ENCODE measurements at places on chromosomes 1 and 21.

DNA sequence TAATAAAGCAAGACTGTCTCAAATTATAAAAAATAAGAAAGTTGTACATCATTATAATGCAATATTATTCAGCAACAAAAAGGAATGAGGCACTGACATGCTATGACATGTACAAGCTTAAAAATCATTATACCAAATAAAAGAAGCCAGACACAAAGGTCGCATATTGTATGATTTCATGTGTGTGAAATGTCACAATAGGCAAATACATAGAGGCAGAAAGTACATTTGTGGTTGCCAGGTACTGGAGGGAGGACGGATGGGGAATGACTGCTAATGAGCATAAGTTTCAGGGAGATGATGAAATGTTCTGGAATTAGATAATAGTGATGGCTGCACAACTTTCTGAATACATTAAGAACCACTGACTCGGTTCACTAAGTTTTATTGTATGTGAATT lies 73.6 kb upstream of the NBPF3 start:
- no peak for DNase-seq

DNA sequence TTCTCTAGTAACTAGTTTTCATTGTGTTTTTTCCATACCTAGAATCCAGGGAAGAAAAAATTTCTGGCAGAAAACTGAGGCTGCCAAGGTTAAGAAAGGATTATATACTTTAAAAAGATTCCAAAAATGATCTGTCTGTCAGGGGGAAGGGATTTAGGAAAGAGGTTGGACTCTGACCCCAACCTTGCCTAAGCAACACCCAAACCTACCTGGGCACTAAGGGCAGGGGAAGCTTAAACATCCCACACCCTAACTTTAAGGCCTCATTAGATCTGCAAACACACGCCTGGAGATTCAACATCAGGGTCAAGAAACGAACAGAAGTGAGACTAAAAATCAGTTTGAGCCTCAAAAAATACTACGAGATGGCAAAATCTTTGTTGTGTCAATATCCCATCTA lies 19.4 kb downstream of the KDM5B start:
- DNase-seq, result no peak

GRCh38 chr1:212488436-212489283 lies 55.9 kb downstream of the NENF start:
- peak; percentile 85 for DNase-seq

DNA sequence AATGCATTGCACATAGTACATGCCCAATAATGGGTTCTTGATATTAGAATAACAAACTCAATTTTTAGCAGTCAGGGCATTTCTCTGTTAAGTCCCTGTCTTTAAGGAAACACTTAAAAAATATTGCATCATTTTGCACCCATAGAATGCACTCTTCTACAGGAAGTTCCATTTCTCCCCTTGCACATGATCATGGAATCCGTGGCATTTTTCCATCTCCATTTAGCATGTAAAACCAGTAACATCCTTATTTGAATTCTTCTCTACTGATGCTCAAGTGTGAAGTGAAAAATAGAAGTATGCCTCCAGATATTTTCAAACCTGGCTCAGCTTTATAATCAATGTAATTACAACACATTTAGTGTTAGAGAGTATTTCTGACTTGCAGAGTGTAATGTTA lies 192.8 kb downstream of the RWDD3 start:
- DNase-seq, result no peak

- peak; percentile 34 for DNase-seq
Measured at GRCh38 chr1:172719694-172720138, 60.8 kb downstream of the FASLG start.

GRCh38 chr1:244325056-244325758 lies 126.5 kb downstream of the ADSS2 start:
- DNase-seq, result no peak

DNA sequence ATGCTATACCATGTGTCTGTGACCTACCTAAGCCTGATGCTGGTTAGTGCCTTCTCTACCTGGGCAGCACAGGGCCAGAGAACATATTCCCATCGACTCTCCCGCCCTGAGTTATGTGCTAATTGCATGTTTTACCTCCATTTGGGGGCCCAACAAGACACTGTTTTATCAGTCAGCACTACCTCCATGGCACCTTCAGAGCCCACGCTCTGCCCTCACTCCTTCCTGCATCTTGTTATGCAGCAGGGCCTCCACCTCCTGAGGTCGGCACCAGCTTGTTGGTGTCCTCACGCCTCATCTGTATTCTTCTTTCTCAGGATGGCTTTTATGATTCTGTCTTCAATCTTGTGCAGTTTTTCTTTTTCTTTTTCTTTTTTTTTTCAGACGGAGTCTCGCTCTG lies 11.9 kb downstream of the WNT9A start:
- no peak for DNase-seq

DNA sequence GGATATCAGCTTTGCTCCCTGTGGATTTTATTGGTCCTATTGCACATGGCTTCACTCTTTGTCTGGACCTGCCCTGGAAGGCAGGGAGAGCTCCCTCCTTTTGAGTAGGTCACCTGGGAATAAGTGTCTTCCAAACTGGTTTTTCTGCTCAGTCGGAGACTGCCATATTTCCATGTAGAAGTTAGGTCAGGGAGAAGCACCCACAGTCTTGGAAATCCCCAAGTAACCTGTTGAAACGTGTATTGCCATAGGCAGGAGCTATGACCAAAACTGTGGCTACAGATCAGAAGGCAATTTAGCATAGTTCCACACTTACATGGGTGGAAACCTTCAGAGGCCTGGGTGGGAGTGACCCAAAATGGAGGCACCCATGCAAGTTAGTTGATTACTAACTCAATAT lies 3.5 kb upstream of the GNG12 start:
- DNase-seq, result no peak

DNA sequence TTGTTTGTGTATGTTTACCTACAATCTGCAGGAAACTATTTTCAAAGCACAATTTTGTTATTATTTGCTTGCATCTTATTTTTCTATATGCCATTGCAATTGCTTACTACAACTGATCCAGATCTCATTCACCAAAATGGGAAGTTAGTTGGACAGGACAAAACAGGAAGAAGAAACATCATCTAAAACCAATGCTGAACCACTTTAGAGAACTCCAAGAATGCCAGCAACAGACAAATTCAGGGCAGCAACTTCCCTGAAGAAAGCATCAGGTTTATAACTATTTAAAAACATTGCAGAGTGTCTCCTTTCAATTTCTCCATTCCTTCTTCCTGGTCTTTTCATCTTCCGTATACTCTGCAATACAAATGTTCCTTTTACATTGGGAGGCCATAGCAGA lies 82.4 kb upstream of the SMYD2 start:
- no peak for DNase-seq

DNA sequence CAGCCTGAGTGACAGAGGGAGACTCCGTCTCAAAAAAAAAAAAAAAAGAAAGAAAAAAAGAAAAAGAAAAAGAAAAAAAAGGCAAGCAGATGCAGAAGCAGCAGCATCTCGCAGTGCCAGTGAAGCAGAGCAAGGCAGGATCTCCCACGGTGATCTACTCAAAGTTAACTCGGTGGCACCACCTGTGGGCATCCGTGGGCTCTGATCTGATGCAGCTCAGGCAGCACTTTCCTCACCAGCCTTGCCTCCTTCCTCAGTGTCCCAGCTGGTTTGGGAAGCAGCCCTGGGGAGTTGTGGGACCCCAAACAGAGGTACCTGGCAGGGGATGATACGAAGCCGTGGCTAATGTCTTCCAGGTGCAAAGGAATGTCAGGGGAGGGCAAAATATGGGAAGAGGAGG lies 104.3 kb upstream of the KRTAP19-8 start:
- no peak for DNase-seq

- no peak for DNase-seq
Measured at GRCh38 chr1:162560303-162561036, 1.1 kb upstream of the UAP1 start.

GRCh38 chr1:169698976-169699375 lies 12.4 kb downstream of the SELL start:
- DNase-seq, result no peak

DNA sequence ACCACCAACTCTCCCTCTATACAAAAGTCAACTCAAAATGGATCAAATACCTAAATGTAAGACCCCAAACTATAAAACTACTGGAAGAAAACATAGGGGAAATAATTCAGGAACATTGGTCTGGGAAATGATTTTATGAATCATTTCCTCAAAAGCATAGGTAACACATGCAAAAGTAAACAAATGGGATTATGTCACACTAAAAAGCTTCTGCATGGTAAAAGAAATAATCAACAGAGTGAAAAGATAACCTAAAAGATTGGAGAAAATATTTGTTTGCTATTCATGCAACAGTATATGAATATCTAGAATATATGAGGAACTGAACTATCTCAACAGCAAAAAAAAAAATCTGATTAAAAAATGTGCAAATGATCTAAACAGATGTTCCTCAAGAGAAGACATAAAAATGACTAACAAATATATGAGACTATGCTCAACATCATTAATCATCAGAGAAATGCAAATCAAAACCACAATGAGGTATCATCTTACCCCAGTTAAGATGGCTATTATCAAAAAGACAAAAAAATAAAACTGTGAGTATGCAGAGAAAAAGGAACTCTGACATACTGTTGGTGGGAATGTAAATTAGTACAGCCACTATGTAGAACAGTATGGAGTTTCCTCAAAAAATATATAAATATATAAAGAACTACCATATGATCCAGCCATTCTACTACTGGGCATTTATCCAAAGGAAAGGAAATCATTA lies 47.8 kb downstream of the VCAM1 start:
- no peak for DNase-seq

DNA sequence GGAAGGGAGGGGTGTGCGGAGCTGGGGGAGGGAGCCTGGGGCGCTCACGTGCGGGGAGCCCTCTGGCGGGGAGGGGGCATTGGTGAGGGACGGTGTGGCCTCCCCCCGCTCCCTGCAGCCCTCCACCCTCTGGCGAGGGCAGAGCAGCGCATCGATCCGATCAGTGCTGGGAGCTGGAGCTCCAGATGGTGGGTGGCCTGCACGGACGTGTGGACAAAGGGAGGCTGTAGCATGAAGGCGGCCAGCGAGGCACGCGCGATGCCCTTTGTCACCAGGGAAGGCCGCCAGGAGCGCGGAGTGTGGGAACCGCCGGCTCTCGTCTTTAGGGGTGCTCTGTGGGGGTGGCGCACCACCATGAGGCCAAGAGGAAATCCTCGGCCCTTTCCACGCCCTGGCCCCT lies 5.4 kb upstream of the HES5 start:
- DNase-seq, result no peak

GRCh38 chr1:3275471-3276340 lies 178.8 kb upstream of the ARHGEF16 start:
- peak; percentile 50 for DNase-seq

GRCh38 chr1:188672153-188672552 lies 1805.5 kb downstream of the BRINP3 start:
- no peak for DNase-seq

- DNase-seq, result no peak
Measured at GRCh38 chr1:53618500-53619366, 120.2 kb downstream of the GLIS1 start.

DNA sequence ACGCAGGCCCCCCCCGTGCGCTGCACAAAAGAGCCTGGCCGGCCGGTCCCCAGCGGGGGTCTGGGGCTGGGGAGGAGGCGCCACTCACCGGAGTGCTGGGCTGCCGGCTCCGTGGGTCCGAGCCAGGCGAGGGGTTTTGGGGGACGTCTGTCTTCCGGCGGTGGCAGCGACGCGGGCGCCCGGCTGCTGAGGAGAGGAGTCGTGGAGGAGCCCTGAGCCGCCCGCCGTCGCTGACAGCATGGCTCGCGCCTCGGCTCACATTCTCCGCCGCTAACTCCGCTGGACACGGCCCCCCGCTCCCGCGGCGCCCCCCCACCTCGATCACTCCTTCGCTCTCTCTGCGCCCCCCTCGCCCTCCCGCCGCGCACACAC lies 649 bp downstream of the AHDC1 start:
- DNase-seq, result no peak

- no peak for DNase-seq
Measured at GRCh38 chr1:239443361-239443760, 57.0 kb downstream of the CHRM3 start.

DNA sequence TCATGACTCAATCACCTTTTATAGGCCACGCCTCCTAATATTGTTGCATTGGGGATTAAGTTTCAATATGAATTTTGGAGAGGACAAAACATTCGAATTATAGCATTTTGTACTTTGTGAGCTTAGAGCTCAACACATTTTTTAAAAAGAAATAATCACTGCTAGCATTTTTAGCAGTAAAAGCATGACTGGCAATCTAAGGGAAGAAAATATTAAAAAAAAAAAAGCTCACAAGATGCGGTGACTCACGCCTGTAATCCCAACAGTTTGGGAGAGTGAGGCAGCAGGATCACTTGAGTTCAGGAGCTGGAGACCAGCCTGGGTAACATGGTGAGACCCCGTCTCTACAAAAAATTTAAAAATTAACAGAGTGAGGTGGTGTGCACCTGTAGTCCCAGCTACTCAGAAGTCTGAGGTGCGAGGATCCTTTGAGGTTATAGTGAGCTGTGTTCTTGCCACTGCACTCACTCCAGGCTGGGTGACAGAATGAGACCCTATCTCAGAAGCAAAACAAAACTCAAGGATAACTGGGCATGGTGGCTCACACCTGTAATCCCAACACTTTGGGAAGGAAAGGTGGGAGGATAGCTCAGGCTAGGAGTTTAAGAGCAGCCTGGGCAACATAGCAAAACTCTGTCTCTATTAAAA lies 28.8 kb upstream of the DIPK1A start:
- peak; percentile 72 for DNase-seq

DNA sequence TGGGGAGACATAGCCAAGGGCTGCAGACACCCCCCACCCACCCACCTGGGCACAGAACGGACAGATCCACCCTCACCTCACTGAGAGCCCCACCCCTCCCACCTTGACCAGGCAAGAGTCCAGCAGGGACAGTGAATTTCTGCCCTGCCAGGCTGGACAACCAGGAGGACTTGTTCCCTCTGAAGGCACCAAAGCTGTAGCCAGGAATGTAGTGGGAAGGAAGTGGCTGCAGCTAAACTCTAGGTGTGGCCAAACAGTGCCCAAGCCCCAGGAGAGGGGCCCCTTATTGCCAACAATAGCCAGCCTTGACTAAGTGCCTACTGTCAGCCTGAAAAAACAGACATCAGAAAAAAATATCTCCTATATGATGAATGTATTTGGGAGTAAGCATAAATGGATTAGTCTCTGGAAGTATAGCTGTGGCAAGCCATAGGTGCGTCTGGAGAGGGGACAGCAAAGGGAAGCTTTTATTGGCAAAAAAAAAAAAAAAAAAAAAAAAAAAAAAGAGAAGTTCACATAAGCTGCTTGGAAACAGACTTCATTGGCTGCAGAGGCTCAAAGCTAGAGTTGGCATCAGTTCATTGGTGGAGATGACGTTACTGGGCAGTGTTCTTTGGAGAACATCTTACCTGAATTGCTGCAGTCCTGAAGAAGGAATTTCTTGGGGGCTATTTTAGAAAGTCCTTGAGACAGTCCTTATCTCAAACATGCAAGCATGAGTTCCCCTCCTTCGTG lies 64.1 kb upstream of the TMEM51 start:
- DNase-seq, result no peak

DNA sequence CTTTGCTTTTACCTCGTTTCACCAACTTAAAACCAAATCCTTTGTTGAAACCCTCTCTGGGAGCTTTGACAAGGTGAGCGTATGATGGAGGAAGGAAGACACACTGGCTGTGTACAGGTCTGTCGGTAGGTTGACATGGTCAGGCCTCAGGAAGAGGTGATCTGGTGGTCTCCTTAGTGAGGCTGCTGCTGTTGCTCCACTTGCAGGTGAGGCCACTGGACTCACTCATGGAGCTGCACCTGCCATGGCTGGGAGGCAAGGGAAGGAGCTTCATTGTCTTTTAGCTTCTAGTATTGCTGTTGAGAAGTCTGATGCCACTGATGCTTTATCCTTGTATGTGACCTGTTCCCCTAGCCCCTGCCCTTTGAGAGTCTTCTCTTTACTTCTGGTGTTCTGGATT lies 35.7 kb downstream of the TENT5C start:
- DNase-seq, result no peak

Data from stromal cell of bone marrow (primary cell).